Glomerular endothelial cell (primary cell): ENCODE measurements at places on chromosomes 2 and 18. TPM values are rescaled to one million over a fixed set of nuclear protein-coding genes. Genes with fewer than 3 reads are reported as not detected.

Gene TIMM21
- 25.0 and 32.4 TPM in 2 replicates for total RNA-seq

Gene TLX2
- total RNA-seq = not detected in 2 replicates

Gene PRKAG3
- not detected in 2 replicates for total RNA-seq

Gene INPP5D
- total RNA-seq = 26.2 and 46.3 TPM in 2 replicates

Gene ALMS1
- 8.0 and 17.4 TPM in 2 replicates for total RNA-seq

Gene PLCD4
- total RNA-seq = 0.05 and 0.93 TPM in 2 replicates

Gene KCNK3
- 0.53 and 1.3 TPM in 2 replicates for total RNA-seq

Gene ASB18
- total RNA-seq = not detected in 2 replicates
